GM13976 (cell line): ENCODE measurements at places on chromosomes 1 and 21.

- no peak for DNase-seq
These were observed 87.7 kb downstream of the NPHP4 start for GRCh38 chr1:5904551-5904950.

DNA sequence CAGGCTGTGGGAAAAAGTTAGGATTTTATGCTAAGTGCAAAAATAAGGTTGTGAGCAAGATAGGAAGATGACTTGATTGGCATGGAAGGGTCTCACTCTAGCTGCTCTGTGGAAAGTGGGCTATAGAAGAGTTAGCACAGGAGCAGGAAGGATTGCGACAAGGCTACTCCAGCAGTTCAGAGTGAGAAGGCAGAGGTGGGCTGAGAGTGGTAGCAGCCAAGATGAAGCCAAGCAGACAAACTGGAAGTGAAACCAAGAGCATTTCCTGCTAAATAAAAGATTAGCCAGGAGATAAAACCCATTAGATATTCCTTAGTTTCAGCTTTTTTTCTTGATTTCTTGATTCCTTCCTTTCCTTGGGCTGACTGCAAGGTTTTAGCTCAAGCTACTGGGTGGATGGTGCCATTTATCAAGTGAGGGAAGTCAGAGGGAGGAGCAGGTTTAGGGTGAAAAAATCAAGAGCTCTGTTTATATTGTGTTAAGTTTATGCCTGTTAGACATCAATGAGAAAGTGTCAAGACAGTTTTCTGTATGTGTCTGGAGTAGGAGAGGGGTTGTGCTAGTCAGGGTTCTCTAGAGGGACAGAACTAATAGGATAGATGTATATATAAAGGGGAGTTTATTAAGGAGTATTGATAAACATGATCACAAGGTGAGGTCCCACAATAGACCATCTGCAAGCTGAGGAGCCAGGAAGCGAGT is 33.1 kb upstream of the ZNF644 start:
- peak; percentile 37 for DNase-seq

- no peak for DNase-seq
These were observed 9.9 kb upstream of the CAP1 start for GRCh38 chr1:40030528-40031135.

DNA sequence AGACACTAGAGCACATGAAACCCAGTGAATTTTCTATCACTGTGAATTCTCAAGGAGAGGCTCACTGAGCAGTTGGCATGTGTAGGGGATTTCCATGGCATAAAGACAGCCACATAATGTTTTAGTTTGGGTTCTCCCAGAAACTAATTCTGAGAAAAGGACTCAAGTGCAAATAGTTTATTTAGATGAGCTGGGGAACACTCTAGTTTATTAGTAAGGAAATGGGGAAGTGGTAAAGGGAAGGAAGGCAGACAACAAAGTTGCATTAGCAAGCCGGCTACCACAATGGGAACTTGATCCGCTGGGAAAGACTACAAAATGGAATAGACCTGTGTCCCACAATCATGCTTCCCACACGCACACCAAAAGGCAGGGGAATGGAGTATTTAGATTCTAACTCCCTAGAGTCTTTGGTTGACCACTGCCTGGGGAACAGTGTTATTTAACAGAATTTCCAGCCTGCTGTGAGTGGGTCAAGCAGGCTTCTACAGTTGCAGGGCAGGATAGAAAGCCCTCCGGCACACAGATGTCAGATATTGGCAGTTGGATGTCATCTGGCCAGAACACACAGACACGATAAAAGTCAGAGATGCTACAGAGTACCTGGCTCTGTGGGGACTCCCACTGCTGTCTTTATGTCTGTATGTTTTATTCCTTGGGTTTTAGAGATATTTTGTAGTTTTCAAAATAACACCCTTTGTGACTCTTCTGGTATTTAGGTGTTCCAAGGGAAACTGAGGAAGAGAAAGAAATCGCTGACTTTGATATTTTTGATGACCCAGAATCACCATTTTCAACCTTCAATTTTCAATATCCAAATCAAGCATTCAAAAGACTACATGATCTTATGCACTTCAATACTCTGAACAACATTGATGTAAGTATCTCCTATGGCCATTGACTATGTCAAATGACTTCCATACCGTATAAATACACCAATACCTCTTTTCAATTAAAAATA is 150.1 kb downstream of the PLA2G4A start:
- DNase-seq: no peak

- DNase-seq: no peak
These were observed 191.4 kb downstream of the PTPRU start for GRCh38 chr1:29427614-29428279.

GRCh38 chr1:241482761-241483250 is 36.7 kb downstream of the FH start:
- no peak for DNase-seq

GRCh38 chr1:58746757-58747156 is 37.1 kb downstream of the JUN start:
- DNase-seq: no peak

- DNase-seq: no peak
These were observed 46.5 kb downstream of the KCNJ15 start for GRCh38 chr21:38303300-38303699.

- DNase-seq: peak; percentile 44
These were observed 219.1 kb upstream of the ZC3H12A start for GRCh38 chr1:37255136-37255795.

DNA sequence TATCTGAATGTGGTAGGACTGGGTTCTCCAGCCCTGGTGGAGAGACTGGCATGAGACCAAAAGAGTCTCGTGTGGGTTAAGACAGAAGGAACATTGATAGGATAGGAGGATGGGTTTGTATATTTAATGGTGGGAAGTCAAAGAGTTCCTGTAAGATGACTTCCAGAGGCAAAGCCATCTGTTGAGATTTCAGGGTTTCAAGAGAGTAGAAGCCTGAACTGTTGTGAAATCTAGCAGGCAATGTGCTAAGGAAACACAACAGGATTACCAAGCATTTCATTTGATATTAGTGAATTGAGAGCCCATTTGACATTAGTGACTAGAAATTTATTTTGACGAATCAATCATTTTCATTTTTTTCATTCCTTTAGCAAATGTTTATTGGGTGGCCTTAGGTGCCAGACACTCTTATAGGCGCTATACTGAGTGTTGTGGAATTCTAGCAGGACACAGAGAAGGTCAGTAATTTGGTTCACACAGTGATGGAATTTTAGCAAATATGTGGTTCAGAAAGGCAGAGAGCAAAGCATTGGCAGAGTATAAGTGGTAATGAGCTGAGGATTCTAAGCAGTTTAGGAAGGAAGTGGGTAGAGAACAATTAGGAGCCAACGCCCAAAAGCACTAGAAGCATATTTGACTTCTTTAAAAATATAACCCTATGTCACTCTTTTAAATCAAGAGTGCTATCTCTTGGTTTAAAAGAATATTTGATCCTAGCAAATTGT is 149.3 kb downstream of the AK5 start:
- DNase-seq: no peak

- no peak for DNase-seq
These were observed 64.8 kb downstream of the APP start for GRCh38 chr21:26105819-26106218.

DNA sequence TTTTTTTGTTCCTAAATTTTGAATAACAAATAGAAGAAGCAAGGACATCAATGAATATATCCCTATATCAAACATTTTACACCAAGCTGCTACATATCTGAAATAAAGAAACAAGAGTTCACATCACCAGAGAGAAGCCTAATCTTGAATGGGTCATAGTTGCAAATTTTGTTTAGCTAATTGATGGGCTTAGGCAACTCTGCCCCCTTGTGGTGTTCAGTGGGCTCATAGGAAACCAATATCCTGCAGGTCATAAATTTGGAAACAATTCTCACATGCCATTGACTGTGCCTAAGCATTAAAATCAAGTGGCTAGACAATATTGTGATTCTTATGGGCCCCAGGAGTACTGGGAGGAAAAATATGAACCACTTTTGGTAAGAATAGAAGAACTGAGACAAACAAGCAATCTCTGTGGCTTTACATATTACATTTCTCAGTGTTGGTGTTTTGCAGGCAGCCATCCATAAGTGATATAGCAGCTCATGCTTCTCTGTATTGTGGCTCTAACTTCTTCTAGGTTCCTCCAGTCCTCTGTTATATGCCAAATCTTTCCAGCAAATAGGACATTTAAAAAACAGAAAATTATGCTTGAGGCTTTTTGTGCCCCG is 1262.8 kb upstream of the PRMT6 start:
- peak; percentile 46 for DNase-seq

GRCh38 chr1:108199781-108200686 is at the start of gene SLC25A24:
TSS of gene SLC25A24 (minus strand) at chr1:108200343. CDS start at chr1:108200138, 205 bp downstream.
- peak; percentile 87 for DNase-seq

GRCh38 chr21:46168659-46169386 is 13.4 kb upstream of the FTCD start:
- DNase-seq: no peak

DNA sequence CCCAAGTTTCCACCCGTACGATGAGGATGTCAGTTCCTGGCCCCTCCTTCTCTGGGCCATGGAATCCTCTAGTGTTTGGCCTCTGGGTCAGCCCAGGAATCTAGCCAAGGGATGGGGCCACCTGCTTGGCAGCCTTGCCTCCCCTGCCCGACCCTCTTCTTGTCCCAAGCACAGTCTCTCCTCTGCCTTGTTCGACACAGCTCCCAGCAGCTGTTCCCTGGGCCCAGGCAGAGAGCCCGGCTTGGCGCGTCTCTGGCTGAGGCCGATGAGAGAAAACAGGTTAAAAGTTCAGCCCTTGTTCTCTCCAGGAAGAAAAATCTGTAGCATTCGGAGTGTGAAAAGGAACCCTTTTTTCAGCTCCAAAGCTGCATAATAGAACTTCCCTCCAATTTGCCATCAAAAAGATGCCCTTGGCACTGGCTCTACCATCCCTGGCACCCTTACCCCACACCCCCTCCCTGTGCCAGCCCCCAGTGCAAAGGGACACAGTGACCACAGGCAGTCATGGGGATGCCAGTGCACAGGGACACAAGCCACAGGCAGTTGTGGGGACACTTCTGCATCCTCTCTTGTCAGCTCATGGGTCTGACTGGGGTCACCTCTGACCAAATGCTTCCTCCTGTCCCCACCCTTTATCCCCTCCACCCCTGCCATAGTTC is 68.4 kb downstream of the EPHB2 start:
- no peak for DNase-seq

DNA sequence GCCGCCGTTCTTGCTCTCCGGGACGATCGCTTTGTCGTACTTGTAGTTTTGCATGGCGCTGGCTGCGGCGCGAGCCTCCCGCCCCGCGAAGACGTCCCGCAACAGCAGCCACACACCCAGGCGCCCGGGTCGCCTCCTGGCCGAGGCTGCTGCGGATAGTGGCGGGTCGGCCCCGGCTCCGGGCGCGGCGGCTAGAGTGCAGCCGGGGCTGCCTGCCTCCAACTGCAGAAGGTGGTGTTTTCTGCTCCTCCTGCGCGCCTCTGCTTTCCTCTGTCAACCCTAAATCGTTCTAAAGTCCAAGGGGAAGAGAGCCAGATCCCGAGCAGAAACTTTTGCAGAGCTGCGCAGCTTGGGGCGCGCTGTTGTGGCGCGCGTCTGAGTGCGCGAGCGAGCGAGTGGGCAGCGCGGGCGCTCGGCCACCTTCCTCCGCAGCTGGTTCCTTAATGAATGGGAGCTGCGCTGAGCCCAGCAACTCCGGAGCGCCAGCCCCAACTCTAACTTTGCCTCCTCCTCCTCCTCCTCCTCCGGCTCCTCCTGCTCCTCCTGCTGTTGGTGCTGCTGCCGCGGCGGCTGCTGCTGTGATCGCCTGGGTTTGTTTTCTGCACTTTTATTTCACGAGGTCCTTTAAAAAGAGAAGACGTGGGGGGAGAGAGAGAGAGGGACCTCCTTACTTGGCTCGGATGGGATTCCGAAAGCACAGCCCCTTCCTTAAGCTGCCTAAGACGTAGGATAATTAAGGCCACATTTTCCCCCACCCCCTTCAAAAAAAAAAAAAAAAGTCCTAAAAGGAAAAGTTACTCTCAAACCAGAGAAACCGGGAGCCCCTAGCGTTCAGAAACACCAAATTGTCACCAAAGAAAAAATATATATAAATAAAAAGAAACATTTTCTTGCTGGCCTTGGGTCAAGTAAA is at the start of gene PLPP3:
PLPP3 (minus strand) TSS at position 601 of the 913 bp plus-strand sequence; CDS start at position 54, 547 bp downstream.
- peak; percentile 59 for DNase-seq

DNA sequence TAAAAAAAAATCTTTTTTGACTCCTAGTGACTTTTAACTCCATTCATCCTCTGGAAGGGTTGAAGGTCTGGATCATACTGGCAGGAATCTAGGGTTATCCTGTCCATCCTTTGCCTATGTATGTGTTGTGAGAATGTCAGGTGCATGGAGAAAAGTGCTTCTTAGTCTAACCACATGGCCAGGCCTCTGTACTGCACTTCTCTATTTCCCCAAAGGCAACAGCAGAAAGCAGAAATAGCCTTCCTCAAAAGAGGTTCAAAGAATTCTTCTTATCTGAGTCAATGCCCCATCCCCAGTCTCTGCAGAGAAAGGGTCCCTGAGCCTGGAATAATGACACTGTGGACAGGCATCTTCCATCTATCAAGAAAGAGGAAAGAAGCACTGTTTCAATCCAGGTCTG is 85.7 kb upstream of the CD34 start:
- no peak for DNase-seq

DNA sequence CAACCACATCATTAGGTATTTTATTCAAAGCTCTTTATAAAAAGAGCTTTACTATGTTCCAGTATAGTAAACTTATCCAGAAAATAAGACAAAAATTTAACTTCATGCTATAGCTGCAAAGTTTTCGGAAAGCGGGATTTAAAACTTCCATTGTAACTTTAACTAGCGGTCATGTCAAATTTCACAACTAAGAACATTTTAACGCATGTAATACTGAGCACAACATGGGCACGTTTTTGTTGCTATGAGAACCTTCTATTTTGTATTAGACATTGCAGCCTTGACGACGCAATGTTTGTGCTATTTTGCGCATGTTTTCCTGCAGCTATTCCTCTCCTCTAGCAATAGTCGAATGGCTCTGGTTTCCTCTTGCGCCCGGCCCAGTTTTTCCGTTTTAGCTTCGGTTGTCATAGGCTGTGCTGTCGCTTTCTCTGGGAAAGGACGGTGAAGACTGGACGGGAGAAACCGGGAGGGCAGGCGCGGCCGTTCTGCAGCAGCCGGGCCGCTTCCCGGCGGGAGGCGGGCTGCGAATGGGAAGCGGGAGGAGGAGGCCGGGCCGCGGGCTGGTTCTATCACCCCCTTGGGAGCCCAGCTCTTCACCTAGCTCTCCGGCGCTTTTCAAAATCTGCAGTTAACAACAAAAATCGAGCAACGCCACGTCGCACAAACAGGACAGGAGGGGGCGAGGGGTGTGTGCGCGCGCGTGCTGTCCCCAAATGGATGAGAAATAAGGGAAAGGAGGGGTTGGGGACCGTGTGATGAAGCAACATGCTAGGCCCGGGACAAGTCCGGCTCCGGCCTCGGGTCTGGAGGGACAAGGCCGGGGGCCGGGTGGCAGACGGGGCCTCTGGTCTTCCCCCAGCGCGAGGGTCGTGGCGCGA is 105.3 kb upstream of the HNRNPU start:
- DNase-seq: no peak

DNA sequence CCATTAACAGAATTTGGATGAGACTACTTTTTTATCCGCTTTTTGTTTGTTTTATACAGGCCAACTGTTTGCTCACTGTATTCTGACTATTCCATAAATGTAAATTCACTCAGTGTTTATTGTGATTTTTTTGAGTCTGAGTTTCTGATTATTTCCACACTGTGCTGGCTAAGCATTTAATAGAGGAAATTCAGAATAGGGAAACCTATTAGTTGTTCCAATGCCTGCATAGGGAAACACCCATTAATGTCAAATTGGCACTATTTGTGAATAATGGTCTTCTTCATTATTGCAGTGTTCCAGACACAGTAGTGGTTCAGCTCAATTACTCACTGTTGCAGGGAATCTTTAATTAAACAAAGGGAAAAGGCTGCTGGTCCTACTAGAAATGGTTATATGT is 174.7 kb upstream of the SGIP1 start:
- DNase-seq: no peak

- DNase-seq: no peak
These were observed 5.9 kb upstream of the SPRR2E start for GRCh38 chr1:153100245-153100644.
